ENCODE measurements at places on chromosomes 3 and 15.

GRCh38 chr15:52496776-52497470, 31.8 kb downstream of the MYO5A start:
- DNase-seq: no peak

DNA sequence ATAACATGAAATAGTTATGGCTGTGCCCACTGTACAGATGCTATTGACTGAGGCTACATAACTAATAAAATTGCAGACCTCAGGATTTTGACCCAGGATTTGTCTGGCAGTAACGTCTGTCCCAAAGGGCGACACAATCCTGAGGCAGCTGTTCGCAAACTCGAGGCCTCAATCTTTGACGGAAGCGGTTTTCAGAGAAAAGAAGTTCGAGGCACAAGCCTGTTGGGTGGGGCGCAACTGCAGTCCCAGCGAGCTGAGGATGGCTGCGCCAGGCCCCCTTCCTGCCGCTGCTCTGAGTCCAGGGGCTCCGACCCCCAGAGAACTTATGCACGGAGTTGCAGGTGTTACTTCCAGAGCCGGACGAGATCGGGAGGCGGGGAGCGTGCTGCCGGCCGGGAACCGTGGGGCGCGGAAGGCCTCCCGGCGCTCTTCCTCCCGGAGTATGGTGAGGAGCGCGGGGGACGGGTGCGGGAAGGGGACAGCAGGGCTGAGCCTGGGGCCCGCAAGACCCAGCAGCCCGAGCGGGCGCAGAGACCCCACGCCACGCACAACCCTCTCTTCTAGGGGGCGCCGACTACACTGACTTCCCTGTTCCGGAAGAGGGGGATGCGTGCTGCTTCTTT, at the start of gene PARP15:
Gene PARP15 (plus strand): TSS at position 242 of the 623 bp plus-strand sequence. CDS start 18 bp downstream, at position 260.
- DNase-seq: no peak

- no peak for DNase-seq
Observed at GRCh38 chr3:177085794-177086193, 111.5 kb downstream of the TBL1XR1 start.

- DNase-seq: no peak
Observed at GRCh38 chr3:150090877-150091276, 120.2 kb upstream of the PFN2 start.

DNA sequence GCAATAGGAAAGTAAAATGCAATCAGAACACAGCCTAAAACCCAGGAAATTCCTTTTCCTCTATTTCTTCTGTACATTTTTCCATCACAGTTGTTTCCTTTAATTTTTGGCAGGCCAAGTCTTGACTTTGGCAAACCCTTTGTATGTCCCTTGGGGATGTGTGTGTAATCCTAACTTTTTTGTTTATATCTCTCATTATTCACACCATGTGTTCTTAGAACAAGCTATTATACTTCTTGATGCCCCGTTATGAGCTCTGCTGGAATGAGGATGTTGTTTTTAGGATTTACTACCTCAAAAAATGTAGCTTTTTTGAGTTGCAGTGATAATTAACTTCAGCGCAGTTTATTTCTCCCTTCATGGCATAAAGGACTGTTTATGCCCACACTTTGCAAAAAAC, 123.4 kb downstream of the ABI3BP start:
- peak; percentile 25 for DNase-seq

DNA sequence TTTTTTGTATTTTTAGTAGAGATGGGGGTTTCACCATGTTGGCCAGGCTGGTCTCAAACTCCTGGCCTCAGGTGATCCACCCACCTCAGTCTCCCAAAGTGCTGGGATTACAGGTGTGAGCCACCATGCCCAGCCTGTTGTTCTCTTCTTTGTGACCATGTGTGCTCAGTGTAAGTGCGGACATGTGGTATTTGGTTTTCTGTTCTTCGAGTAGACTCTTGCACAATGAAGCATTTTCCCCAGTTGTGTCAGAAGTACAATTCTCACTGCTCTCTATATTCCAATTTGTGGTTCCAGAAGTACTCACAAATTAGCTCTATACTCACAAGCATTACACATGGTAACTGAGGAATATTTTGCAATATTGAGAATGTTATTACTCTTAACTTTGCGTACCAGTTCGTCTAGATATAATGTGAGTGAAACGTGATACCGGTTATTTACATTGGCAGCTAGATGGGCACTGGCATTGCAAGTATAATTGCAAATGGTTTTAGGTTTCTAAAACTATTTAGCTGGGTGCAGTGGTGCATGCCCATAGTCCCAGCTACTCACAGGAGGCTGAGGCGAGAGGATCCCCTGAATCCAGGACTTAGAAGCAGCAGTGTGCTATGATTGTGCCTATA, 34.2 kb upstream of the MTMR14 start:
- DNase-seq: no peak

- DNase-seq: no peak
Observed at GRCh38 chr15:40355976-40356585, 1.9 kb upstream of the DISP2 start.

DNA sequence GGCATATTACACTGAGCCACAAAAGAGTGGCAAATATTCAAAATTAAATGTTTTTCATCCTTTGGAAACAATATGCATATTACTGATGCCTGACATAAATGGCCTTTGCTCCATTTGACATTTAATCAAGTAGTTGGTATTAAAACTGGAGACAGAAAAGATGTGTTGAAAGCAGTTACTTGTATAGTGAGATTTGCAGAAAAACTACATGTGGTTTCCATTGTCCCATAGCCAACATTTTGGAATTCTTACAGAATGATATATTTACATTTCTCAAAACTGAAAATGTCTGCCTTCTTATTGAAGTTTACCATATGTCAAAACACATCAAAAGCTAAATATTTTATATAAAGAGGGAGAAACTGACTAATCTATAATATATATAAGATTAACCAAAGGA, 21.6 kb downstream of the SHOX2 start:
- no peak for DNase-seq

GRCh38 chr3:149128821-149129220, 617 bp upstream of the HPS3 start:
- no peak for DNase-seq

- no peak for DNase-seq
Observed at GRCh38 chr15:49606594-49606993, 14.0 kb downstream of the FAM227B start.

- no peak for DNase-seq
Observed at GRCh38 chr15:29139540-29140459, 129.8 kb downstream of the NSMCE3 start.

GRCh38 chr3:184604615-184605290, 43.2 kb downstream of the EPHB3 start:
- DNase-seq: no peak

DNA sequence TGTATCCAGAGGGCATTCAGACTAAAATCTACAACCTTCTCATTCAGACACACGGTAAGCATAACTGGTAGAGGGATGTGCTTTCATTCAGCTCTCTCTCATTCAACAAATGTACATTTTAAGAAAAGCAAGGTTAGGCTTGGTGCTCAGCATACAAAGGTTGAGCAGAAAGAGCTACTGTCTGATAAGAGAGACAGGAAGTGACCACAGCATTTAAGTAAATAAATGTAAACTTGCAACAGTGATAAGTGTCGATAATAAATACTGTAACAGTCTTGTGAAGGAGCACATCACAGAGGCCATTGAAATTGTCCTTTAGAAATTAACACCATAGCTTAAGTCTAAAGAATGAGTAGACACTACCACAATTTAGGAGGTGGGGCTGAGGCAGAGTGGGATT, 3.4 kb downstream of the CD96 start:
- DNase-seq: no peak

DNA sequence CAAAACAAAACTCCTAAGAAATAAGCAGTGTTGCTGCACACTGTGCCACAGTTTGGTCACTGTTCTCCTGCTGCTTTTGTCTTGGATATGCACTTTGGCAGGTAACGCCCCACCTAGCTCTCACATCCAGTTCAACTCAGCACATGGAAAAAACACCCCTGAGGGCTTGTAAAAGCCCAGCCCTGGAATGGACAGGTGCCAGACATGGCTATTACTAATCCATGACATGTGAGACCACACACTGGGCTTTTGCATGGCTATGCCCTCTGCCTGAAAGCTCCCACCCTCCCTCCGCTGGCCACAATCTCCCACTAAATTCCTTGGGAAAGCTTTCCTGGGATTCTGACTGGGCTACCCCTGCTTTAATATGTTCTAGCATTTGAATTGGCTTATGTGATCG, 24.7 kb upstream of the ZBED2 start:
- no peak for DNase-seq

GRCh38 chr3:32450992-32451659, 51.5 kb downstream of the CMTM6 start:
- DNase-seq: no peak

DNA sequence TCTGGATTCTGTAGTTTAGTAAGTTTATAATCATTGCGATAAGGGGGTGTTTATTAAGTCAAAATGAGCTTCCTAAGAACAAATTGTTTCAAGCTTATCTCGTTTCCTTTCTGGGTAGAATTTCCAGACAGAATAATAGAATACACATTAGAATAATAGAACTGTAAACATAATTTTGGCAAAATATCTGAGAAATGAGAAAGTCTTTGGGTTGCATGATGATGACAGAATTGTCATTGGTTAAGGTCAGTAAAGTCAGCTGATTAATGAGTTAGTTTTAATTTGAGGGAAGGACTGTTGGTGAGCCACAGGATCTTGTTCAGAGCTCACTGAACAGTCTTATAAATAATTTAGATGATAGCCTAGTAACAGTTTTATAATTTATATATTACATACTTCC, 10.2 kb downstream of the EIF2A start:
- no peak for DNase-seq

DNA sequence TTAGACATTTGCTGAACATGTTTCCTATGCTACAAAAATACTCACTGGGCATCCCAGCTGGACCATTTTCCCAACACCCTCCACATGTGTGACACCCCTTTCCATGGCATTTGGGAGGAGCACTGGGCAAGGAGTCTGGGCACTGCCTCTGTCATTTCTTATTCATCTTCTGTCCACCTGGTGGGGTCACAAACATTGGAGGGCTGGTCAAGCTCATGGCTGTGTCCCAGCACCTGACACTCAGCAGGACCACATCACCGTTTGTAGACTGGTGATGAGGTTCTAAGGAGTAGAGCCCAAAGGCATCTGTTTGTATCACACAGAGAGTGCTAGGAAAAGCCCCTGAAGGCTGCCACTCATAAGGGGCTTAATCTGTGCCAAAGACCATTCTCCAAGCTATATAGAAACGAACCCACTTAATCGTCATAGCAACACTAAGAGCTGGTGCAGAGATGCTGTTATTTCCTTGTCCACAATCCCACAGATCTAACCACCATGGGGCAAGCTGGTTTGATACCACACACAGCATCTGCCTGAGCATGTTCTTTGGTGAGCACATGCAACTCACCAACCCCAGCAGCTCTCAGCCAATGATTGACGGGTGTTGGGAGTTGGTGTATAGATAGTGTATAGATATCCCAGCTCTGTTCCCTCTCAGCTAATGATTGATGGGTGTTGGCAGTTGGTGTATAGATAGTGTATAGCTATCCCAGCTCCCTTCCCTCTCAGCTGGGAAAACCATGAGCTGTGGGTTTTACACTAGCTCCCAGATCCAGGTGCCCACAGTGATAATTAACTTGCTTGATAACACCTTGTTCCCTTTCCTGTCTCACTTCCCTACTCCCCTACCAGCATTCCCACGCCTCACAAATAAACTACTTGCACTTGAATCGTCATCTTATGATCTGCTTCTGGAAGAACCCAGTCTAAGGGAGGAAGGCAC, 42.7 kb upstream of the ATP2B2 start:
- no peak for DNase-seq

GRCh38 chr3:190088890-190089289, 31.8 kb downstream of the P3H2 start:
- no peak for DNase-seq

DNA sequence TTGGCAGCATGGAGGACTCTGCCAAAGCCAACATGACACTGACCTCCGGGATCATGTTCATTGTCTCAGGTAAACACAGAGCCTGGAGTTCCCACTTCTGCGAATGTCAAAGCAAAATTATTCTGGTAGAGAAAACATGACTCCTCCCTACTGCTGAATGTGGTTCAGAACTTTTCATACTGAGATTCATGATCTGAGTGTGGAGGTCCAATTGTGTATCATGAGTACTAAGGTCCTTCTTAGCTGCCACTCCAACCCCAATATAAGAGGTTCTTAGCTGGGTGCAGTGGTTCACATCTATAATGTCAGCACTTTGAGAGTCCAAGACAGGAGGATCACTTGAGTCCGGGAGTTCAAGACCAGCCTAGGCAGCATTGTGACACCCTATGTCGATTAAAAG, 13.8 kb downstream of the CLDN18 start:
- no peak for DNase-seq

DNA sequence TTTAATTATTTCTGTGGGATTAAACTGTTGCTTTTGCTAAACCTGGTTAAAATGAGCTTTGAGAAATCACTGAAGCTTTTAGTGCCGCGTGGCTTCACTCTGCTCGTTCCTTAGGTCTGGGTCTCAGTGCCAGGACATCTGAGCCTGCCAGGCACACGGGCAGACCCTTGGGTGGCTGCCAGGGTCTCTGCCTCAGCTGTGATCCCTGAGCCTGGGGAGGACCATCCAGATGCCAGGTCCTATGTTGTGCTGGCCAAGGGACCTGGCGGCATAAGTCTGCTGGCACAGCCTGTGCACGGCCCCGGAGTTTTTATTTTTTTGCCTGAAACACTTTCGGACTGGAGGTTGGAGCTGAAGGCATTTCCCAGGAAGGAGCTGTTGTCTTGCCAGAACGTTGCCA, 328.1 kb downstream of the LRTM1 start:
- DNase-seq: no peak

GRCh38 chr3:48409291-48410201, 20.3 kb downstream of the PLXNB1 start:
- no peak for DNase-seq

GRCh38 chr15:30990446-30991254, 778 bp downstream of the MTMR10 start:
- DNase-seq: no peak

- no peak for DNase-seq
Observed at GRCh38 chr15:74768099-74768770, 13.6 kb upstream of the CSK start.
